ENCODE measurements at places on chromosomes 6 and 20.

DNA sequence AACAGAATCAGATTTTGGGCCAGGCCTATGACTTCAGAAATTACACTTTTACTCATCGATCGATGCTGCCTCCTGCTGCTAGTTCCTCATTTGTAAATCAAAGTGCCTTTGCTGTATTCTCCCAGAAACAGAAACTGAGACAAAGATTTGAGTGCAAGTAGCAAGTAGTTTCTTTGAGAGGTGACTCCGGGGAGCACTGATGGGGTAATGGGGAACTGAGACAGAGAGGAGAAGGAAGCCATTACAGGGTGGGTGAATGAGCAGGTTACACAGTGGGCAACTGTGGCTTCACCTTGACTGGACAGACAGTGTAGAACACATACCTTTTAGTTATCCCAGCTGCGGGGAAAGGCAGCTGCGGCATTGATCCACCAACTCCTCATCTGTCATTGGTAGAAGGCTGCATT lies 9.7 kb upstream of the CD40 start:
- DNase-seq = no peak

GRCh38 chr20:50541606-50542041 lies 31.4 kb downstream of the PTPN1 start:
- no peak for DNase-seq

GRCh38 chr20:10521068-10521831 lies 86.1 kb downstream of the SLX4IP start:
- no peak for DNase-seq

DNA sequence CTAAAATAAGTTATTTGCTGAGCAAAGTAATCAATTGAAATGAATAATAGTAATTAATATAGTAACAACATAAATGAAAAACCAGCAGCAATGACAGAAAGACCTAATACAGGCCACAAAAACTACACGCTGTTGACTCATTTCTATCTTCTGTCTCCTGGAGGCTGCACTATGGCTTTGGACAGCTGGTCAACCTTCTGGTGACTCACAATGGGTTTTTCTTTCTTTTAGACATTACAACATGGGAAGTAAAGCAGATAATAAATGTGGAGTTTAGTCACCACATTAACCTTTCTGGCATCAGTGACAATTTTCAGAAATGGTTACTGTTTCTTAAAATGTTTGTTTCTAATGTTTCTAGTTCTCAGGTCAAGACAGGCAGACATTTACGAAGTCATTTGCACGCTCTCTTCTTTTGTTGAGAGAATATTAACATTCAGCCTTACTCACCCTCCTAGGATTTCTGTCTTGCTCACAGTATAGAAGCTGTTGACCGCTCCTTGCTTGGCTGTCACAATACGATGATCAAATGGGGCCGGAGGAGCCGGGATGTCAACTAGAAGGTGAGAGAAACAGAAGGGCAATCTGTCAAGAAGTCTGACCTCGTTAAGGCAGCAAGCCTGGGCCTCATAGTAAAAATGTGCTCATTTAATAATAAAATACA lies 62.2 kb downstream of the MYLK4 start:
- DNase-seq = no peak

GRCh38 chr20:51734876-51735720 lies 33.1 kb downstream of the ATP9A start:
- no peak for DNase-seq

DNA sequence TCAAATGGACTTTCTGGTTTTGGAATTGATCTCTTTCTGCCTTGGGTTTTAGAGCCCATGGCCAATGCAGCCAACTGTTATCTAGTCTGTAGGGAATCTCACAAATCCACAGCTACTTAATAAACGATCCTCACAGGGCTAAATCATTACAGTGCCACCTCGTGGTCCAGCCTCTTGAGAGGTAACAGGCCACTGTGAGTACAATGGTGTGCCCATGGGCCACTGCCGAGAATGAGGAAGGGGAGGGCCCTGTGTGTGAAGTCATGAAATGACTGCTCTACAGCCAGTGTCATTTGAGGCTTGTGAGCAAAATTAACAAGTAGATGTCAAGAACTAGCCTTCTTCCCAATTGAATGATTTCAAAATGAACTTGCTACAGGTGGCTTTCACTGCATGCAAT lies 54.3 kb upstream of the GMPR start:
- DNase-seq = no peak

All from NK-92 treated with Interleukin-12 subunit alpha and Interleukin-12 subunit beta, amount 100 ng/mL, for 24 hours (cell line).